NCI-H1930 (cell line): ENCODE measurements at places on chromosomes 7 and 10.

DNA sequence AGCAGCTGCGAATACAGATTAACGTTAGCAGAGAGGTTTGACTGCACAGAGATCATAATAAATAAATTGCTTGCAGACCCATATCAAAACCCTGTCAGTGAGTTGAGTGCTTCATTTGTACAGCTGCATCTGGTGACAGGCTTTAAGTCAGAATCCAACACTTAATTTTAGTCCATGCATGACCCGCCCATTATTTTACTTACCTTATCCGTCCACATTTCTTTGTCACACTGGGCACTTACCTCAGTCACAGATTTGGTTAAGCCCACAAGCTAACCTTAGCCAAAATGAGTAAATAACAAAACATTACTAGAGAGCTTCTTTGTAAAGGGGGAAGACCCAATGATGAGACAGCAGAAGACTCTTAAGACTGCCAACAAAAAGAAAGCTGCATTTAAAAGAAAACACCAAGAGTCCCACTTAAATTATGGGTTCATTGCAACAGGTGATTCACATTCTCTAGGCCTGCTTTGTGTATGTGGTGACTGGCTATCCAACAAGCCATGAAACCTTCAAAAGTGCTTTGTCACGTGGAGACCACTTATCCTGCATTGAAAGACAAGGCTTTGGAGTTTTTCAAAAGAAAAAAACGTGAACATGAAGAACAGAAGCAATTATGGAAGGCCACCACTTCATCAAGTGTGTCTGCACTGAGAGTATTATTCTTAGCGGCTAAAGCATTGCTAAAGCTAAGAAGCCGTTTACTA is 32.2 kb downstream of the PHTF2 start:
- no peak for DNase-seq

GRCh38 chr10:69285699-69286098 is 7.4 kb downstream of the HK1 start:
- DNase-seq = no peak

- DNase-seq = no peak
These were observed 5.7 kb downstream of the ZNF22 start for GRCh38 chr10:45006276-45007030.

GRCh38 chr10:246431-246830 is 111.2 kb downstream of the ZMYND11 start:
- no peak for DNase-seq

DNA sequence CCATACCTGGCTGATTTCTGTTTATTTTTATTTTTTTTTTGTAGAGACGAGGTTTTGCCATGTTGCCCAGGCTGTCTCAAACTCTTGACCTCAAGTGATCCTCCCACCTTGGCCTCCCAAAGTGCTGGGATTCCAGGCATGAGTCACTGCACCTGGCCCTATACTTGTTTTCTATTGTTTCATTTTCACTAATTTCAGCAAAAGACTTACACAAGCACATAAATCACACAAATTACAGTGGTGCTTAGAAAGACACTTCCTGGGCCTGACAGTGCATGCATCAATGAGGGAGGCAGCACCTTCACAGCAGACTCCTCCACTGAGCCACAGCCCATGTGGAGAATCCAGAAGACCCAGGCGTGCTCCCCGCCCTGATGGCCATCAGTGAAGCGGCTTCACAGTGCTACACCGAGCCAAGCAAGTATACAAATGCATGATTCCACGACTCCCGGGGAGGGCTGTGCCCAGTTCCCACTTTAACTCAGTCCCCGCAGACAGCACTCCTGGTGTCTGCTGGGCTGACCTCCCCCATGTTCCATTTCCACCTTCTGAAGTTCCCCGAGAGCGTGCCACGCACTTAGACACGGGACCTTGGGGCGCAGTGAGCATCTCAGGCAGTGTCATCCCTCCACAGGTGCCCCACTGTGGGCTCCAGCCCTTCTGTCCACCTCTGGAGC is 20.6 kb downstream of the PITRM1 start:
- no peak for DNase-seq

DNA sequence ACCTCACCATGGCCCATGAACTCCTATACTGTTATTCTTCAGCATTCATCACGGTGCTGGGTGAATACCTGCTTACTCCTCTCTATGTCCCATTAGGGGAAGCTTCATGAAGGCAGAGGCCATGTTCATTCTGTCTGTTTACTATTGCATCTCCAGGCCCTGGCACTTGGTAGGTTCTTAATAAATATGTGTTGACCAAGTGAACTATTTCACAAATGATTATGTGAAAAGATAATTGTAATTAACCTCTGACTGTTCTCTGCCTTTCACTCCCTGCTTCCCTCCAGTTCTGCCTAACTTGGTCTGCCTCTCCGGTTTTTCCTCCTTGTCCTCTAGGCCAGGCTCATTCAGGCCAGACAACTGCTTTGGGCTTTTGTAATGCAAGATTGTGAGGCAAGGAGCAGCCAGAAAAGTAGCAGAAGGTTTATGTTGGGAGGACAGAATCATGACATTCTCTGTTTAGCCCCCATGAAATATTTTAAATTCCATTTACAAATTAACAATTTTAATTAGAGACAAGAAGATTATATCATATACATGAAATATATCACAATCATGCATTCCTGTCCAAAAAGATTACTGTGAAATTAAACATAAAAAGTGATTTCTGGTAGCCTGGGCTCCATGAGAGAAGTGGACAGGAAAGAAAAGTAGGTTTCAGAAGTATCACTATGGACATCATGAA is 42.1 kb upstream of the PLXNA4 start:
- DNase-seq = no peak

- DNase-seq = no peak
These were observed 54.1 kb downstream of the DENND2A start for GRCh38 chr7:140586516-140586915.

GRCh38 chr7:13466874-13467547 is 522.5 kb downstream of the ETV1 start:
- peak; percentile 87 for DNase-seq

DNA sequence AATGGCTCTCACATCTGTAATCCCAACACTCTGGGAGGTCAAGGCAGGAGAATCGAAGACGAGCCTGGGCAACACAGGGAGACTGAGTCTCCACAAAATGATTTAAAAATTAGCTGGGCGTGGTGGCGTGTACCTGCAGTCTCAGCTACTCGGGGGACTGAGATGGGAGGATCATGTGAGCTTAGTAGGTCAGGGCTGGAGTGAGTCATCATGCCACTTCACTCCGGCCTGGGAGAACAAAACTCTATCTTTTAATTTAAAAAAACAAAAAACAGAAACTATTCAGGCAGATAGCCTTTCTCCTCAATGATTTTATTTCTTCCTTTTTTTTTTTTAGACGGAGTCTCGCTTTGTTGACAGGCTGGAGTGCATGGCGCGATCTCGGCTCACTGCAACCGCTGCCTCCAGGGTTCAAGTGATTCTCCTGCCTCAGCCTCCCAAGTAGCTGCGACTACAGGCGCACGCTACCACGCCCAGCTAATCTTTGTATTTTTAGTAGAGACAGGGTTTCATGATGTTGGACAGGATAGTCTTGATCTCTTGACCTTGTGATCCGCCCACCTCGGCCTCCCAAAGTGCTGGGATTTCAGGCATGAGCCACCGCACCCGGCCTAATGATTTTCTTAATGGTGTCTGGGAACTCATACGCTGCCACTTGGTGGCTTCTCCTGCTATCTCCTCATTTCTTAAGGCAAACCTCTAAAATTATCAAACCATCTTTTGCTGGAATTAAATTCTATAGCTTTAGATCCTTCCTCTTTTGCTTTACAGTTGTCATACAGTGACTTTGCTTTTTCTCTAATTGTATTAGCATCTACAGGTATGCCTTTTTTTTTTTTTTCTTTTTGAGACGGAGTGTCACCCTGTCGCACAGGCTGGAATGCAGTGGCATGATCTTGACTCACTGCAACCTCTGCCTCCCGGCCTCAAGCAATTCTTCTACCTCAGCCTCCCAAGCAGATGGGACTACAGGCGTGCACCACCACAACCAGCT is 22.9 kb downstream of the SRPK2 start:
- DNase-seq = no peak

DNA sequence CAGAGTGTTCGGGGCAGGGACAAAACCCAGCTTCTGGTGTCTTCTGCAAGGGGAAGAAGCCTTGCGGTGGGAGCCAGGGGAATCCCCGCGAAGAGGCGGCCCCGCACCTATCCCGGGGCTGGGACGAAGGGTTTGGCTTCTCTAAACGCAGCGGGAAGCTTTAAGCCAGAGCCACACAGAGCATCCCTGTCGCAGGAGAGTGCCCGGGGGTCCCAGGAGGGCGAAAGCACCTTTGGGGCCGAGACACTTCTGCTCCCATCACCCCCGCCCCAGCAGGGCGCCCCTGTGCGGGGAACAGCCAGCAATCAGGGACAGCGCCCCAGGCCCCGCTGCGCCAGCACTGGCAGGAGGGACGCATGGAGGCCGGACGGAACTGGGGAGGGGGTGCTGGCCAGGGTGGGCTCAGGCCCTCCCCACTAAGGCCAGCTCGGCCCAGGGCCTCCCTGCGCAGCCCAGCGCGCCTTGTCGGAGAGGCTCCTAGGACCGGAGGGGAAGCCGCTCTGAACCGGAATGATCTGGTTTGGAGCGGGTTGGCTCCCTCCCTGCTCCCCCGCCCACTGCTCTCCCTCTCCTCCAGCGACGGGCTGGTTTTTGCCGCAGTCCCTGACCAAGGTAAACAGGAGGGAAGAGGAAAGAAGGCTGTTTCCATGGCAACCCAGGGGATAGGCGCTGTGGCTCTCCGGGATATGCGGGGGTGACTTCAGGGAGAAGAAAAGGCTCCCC is 63.9 kb downstream of the TMEM209 start:
- DNase-seq = no peak
